ENCODE measurements at places on chromosomes 12 and 14.

DNA sequence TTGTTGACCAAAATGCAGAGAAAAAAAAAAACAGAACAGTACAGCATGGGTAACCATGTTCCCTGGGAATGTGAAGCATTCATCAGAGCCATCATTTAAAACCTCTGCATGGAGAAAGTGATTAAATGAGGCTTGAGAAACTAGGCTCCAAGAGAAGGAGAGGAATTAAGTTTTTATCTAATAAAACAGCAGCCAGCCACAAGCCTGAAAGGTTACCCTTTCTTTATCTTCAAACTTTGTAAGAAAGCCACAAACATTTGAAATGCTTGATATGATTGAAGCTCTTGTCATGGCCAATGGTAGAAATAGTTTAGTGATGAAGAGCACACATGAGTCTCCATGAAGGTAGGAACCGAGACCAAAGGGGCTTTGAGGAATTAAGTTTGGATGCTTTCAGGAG, 144.9 kb upstream of the SYT1 start:
- no peak for DNase-seq

GRCh38 chr12:122031342-122032216, 9.9 kb downstream of the BCL7A start:
- no peak for DNase-seq

- DNase-seq: no peak
Observed at GRCh38 chr14:96745500-96746051, 51.6 kb upstream of the VRK1 start.

- DNase-seq: no peak
Observed at GRCh38 chr12:34399631-34400410, 377.5 kb downstream of the ALG10 start.

DNA sequence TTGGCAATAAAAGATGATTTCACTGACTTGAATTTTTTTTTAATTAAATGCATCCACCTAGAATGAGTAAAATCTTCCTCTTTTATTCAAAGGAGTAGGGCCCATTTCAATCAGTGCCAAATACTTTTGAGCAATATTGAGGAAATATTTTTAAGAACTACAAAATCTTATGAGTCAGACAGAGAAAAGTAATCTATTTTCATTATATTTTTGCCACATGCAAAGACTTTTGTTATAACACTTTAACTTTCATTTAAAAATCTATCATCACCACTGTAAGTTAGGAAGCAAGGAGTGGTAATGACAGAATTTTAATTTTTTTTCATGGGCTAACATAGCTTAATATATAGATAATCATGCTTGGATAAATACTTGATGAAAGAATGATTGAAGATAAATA, 345.2 kb upstream of the KITLG start:
- no peak for DNase-seq

- no peak for DNase-seq
Observed at GRCh38 chr12:38998887-38999482, 93.6 kb upstream of the CPNE8 start.

- DNase-seq: no peak
Observed at GRCh38 chr12:111655356-111655755, 30.4 kb downstream of the BRAP start.

DNA sequence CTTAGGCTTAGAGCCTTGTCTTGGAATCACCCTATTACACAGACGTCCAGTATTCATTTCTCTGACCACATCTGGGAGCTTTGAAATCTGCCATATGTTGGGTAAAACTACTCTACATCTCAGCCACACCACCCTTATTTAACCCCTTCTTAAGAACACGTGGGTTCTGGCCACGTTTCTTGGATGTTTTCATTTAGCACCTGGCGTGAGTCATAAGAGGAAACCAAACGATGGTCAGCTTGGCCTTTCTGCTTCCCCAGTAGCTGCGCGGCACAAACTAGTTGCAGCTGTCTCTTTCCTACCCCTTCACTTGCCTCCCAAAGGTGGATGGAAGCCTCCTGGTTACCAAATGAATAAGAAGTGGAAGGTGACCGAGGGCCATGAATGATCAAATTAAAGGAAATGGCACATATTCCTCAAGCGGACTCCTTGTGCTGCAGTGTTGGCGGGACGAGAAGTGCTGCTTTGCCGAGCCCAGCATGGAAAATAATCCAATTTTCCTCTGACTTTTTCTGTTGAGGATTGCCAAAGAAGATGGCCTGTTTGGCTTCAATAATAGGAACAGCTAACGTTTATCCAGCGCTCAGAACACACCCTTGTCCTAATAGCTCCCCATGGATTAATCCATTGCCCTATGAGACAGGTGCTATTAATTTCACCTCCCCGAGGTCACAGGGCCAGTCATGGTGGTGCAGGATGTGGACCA, 154.1 kb downstream of the ZNF664 start:
- no peak for DNase-seq

DNA sequence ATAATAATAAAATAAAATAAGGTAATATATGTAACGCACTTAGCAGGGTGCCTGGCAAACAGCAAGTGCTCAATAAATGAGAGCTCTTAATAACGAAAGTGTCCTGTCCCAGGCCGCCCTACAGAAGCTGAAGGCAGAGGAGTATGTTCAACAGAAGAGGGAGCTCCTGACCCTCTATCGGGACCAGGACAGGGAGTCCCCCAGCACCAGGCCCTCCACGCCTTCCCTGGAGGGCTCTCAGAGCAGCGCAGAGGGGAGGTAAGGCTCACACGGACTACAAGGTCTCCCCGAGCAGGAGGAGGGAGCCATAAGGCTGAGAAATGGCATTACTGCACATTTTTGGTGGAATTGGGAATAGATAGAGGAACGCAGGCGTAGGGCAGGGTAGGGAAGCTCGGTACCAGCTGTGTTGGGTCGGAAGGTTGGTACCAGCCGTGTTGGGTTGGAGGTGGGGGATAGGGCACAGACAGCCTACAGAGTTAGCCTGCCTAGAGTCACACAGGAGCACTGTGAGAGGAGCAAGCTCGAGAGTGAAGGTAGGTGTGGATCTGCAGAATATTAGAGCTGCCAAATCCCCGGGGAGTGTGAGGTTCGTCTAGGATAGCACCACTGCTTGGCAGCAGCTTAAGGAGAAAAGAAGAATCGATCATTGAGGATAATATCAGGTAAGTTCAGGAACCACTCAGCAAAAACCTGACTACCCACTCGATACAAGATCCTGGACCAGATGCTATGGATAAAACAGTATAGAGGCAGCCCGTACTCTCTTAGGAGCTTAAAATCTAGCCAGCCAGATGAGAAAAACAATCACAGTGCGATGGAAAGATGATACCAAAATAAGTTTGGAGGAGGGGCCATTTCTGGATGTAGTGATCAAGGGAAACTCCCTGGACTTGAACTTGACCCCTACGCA, 15.3 kb downstream of the TNFRSF1A start:
- no peak for DNase-seq

DNA sequence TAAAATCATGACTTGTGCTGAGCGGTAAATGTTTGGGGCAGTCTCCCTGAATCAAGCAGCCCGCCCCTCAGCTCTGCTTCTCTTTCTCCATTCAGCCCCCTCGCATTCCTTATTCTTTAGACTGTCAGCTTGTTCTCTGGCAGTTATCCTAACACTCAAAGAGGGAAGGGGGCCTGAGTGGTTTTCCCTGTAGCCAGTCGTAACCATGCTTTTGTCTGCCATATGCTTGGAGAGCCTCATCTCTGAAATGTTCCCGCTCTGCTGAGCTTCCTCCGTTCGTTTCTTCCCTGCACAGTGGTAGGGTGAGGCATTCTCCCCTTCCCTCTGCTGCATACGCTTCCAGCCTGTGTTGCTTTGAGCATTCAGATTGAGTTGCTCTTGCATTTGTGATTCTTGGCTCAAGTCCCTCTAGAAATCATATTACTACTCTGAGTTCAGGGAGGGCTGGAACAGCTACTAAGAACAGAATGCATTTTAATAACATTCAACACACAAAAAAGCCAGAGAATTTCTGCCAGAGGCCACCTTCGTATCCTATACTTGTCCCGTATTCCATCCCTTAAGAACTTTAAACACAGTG, 119.7 kb downstream of the FBXL14 start:
- DNase-seq: no peak

DNA sequence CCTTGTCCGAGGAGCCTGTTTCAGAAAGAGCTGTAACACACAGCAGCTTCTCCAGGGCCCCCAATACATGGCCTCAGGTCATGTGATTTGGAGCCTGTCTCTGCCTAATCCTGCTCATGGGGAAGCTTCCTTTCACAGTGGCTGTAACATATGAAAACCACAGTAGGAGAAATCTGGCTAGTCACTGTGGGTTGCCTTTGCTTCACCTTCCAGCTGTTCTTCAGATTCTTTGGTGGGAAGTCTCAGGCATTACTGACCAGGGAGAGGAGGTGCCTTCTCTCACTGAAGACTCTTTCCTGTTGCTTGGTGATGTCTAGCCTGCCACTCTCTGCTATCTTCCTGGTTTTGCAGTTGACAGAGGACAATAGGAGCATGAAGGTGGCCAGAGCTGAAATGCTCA, 350.6 kb downstream of the DPF3 start:
- no peak for DNase-seq

- DNase-seq: no peak
Observed at GRCh38 chr14:92950773-92951172, 27.8 kb downstream of the CHGA start.

DNA sequence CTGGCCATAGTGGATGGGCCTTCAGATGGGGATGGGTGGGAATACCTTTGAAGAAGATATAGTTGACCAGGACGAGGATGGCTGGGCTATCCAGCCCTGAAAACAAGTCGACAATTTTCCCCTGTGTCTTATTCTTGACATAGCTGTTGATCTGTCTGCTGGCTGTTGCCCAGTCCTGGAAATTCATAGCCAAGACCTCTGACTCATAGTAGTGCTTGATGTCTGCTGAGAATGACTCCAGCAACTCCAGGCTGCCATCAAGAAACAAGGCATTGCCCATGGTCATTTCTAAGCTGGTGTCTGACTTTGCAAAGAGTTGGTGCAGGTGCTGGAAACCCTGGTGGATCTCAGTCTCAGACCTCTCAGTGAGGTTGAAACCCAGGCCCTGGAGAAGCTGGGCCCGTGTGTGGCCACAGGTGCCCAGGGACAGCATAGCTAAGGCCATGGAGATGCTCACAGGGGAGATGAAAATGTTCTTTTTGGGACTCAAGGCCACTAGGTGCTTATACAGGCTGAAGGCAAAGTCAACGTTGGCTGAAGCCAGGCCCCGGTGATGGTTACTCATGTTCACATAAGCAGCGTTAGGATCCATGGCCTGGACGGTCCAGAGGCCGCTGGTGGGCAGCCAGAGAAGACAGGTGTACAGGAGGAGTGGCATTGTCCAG, 9.0 kb downstream of the SERPINA6 start:
- DNase-seq: no peak

DNA sequence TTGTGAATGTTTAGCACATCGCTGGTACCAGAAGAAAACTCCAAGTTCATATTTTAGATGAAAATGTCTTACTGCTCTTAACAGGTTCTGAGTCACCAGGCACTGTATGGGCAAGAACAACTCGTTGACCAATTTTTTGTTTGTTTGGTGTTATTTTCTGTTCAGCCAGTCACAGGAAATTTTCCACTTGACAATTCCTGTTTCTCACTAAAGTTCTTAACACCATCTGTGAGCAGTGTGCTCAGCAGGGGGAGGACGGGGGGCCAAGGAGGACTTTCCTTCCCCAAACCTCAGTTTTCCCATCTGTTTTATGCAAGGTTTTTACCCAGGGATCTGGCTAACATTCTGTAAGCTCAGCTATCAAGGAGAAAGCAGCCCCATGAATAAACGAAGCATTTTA, 3.0 kb downstream of the NUAK1 start:
- no peak for DNase-seq

GRCh38 chr14:69797573-69798338, 715 bp upstream of the SLC10A1 start:
- no peak for DNase-seq

DNA sequence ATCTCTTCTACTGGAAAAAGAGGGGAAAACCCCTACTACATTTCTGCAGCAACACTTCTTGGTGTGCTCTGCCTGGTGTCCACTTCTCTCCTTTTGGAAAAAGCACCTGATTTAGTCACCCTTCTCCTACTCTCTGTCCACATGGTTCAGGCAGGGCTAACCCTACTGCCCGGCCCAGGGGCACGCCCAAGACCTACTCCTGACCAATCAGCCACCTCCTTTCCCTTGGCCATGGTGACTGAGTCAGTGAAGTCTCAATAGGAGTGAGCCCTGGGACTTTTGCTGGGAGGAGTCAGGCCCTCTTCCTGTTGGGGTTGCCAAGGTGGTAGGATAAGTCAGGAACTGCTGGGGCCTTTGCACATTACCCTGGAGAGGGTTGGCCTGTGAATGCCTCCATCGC, 52.5 kb upstream of the MYL2 start:
- no peak for DNase-seq
